ENCODE measurements at places on chromosomes 3 and 15.
A peak's percentile ranks its signal among the peaks of the same experiment; 100 is the strongest.

DNA sequence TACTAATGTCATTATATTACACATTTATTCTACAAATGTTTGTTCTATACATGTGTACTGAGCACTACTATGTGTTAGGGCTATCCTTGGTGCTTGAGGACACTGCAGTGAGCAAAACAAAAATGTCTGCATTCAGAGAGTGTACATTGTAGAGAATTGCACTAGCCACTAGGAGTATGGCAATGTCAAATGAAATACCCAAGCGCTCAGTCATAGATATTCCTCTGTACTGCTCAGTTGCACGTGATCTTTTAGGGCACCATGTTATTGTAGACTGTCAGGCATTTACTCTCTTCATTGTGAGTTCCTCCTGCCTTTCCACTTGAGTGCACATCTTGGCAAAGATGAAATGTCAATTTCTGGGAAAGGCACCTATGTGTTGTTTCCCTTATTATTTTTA lies 36.8 kb downstream of the FNDC3B start:
- DNase-seq, result no peak

DNA sequence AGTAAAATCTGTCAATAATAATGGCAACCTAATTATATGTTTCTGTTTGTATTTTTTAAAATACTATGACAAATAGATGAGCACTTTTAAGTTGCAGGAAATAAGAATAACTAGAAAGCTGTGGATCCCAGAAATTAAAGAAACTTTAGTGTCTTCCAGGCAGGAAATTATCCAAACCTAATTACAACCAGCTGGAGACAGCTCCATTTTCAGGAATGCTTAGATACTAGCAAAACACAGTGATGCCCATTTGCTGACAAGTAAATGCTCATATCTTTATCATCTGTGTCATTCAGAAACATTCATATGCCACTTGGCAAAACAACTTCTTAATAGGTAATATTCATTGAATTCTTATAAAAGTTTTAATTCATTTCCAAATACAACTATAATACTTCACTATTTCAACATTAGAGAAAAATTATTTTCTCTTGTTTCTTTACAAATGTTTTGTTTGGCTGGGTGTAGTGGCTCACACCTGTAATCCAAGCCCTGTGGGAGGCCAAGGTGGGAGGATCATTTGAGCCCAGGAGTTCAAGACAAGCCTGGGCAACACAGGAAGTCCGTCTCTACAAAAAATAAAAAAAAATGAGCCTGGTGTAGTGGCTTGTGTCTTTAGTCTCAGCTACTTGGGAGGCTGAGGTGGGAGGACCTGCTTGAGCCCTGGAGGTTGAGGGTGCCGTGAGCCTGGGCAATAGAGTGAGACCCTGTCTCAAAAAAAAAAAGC lies 169.1 kb upstream of the TSPAN3 start:
- no peak for DNase-seq

GRCh38 chr3:11631820-11632219 lies 11.9 kb downstream of the VGLL4 start:
- no peak for DNase-seq

- DNase-seq, result no peak
These were observed 6.4 kb downstream of the SUCNR1 start for GRCh38 chr3:151879679-151880415.

DNA sequence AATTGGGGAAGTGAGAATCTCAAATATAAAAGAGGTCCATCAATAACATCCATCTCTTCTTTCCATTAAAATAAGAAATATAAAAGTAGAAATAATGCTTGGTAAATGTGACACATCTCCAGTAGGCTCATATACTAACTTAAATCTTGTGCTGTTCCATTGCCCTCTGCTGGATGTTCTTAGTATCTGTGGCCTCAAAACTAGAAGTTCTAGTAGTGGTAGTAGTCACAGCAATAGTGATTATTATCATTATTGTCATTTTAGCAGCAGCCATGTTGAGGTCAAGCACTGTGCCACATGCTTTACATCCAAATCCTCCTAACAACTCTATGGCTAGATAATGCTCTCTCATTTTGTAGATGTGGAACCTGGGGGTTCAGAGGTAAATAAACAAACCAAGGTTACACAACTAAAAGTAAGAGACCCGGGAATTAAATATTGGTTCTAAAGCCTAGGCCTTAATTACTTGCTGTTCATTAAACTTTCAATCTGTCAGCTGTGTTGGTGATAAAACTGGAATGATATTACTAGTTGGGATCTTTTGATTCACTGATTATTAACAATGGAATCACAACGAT lies 20.2 kb upstream of the BTLA start:
- DNase-seq, result peak; percentile 58

DNA sequence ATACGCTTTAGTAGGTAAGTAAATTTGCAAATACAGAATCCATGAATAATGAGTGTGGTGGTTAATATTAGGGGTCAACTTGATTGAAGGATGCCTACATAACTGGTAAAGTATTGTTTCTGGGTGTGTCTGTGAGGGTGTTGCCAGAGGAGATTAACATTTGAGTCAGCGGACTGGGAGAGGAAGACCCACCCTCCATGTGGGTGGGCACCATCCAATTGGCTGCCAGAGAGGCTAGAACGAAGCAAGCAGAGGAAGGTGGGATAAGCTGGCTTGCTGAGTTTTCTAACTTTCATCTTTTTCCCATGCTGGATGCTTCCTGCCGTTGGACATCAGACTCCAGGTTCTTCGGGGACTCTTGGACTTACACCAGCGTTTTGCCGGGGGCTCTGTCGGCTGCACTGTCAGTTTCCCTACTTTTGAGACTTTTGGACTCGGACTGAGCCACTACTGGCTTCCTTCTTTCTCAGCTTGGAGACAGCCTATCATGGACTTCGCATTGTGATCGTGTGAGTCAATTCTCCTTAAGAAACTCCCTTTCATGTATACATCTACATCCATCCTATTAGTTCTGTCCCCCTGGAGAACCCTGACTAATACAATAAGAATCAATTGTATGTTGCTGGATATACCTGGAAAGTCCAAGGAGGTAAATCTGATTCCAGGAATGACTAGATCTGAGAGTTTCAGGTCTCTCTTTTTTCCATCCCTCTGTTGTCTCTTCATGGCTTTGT lies 25.8 kb upstream of the NEDD4 start:
- no peak for DNase-seq

DNA sequence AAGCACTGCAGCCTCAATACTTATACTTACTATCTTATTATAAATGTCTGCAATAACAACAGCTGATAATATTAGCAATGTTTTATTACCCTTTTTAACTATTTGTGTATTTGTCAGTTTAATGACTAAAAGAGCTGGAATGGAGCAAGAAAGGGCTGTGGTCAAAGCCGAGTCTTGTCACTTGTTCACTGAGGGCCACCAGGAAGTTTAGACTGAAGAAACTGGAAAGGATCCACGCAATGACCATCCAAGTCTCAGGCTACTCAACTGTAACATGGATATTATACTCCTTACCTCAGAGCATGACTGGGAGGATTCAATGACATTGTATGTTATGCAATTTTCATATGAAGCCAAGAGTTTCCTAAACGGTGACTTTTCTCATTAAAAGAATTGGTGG lies 90.4 kb downstream of the TJP1 start:
- DNase-seq, result no peak

- no peak for DNase-seq
These were observed 28.4 kb downstream of the TMEM40 start for GRCh38 chr3:12730506-12731242.

DNA sequence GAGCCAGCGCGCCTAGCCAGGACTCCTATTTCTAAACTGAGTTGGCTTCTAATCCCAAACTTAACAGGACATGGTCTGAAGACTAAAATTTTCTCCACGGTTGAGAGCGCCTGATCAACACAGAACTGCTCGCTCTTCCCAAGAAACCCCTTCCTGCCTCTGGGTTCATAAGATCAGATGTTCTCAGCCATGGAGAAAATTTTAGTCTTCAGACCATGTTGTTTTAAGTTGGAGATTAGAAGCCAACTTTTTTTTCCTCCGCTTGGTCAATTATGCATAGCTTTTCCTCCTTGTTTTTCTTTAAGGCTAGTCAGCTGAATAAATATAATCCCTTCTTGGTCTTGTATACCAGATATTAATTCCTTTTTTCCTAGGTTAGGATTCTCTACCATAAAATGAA lies 356.6 kb upstream of the ADAMTS9 start:
- no peak for DNase-seq

DNA sequence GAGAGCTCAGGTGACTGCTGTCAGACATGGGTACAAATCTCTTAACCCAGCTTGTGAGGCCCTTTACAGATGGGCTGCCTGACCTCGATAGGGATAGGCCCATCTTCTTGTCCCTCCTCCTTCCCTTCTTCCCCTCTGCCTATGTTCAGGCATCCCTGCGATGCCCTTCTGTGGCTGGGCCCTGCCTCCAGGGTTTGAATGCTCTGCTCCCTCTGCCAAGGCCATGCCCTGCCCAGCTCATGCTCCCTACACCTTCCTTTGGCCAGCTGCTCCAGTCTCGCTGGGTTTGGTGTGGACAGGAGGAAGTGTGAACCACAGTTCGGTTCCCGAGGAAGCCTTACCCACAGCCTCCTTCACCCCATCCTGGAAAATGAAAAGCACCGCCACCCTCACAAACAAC lies 4.3 kb downstream of the FYCO1 start:
- DNase-seq, result no peak

- DNase-seq, result no peak
These were observed 101.5 kb upstream of the UBE2E1 start for GRCh38 chr3:23704298-23704697.

- DNase-seq, result no peak
These were observed 203.5 kb downstream of the MECOM start for GRCh38 chr3:169460035-169460434.

DNA sequence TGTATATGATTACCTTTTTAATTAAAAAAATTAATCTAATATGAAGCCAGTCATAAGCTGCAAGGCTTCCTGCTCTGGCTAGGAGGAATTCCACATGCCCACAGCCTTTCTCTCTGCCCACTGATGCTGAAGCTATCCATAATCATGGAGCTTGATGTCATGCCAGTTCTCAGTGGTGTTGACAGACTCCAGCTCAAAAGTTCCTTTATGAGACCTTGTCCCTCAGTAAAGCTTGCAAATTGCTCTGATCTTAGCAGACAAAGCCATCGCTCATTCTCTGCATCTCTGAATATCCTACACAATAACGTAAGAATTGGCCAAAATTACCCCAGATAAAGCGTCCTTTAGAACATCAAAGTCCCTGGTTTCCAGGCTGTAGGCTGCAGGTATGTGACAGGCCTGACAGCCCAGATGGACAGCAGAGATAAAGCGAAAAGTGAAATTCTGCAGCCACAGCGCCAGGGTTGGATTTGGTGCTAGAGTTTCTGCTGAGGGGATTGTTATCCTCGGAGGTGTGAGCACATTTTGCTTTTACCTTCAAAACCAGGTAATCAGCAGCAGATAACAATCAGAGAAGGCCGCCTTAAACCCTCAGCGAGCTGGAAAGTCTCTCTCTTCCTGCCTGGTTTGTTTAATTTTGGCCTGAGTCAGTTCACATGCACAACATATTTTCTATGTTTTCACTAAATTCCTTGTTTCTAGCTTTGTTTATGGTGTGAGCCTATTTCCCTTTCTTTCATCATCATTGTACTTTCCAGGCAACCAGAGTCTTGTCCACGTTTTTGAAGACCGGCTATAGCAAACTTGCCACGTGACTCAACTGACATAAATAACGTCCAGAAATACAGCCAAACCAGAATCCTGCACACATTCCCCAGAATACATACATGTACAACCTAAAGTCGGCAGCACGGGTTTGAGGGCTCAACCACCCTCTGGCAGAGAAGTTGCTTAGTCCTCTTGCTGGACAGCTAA lies 36.6 kb upstream of the ALDH1A3 start:
- DNase-seq, result no peak

DNA sequence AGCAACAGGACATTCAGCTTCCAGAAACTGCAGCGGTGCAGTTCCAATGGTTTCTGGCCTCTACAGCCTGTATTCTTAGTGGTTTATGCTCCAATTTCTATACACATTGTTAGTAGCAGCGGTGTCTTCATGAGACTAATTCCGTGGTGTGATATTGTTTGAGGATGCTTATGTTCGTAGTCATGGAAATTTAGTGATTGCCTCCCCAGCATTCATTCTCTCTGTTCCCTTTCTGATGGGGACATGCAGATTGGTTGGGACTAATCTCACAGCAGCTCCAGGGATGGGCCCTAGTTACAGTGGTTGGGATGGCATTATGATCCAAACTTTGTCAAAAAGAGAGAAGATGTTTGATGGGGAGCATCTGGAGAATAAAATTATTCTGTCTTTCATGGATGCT lies 208.6 kb downstream of the CD47 start:
- no peak for DNase-seq

DNA sequence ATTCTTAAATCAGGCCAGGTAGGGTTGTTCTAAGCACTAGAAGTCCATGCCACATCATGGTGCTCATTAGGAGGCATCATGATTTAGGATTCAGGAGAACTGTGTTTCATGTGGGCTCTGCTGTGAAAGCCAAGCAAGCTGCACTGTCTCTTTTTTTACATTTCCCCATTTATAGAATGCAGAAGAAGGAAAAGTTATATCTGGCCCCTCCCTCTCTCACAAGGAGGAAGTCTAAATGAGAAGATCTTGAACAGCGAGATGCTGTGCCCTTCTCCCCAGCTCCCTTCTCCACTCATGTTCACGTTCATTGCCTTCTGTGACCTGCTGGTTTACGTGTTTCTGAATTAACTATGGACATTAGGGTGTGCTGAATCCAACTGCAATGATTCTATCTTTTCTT lies 178.5 kb upstream of the RASGRP1 start:
- no peak for DNase-seq

DNA sequence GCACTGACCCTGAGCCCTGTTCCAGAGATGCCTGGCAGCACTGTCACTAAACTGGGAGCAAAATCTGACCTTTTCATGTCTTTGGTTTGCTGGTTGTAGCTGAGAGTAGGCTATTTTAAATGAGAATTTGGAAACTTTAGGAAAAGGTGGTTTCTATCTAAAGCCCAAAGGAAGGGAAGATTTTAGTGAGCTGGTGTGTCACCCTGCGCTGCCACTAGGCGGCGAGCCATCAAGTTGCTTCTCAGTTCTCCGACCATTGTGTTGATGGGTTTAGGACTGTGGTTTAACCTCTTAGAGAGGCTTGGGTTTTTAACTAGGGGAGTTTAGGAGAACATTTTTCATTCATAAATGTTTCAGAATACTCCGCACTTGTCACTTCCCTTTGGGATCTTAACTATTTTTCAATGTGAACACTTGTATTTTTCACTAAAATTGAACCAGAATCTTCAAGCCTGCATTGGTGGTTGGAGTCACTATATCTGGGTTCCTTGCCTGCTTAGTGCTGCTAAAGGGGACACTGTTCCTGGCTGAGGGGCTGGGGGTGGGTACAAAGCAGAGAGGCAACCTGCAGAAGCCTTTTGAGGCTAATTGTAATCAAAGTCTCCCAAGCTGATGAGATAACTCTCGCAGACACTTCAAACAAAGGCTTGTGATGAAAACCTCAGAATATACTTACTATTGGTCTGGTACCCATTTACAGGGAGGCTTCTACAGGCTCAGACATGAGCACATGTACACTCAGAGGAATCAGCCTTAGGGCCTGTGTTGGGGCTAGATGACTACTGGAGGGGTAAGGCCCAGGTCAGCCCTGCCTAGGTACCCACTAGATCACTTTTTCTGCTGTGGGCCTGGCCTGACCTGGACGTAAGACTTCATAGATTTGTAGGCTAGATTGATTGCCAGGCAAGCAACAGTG lies 16.8 kb downstream of the EXOSC7 start:
- no peak for DNase-seq

GRCh38 chr3:179452176-179452564 lies 900 bp upstream of the GNB4 start:
- peak; percentile 30 for DNase-seq
